ENCODE measurements at places on chromosomes 3 and 15.

DNA sequence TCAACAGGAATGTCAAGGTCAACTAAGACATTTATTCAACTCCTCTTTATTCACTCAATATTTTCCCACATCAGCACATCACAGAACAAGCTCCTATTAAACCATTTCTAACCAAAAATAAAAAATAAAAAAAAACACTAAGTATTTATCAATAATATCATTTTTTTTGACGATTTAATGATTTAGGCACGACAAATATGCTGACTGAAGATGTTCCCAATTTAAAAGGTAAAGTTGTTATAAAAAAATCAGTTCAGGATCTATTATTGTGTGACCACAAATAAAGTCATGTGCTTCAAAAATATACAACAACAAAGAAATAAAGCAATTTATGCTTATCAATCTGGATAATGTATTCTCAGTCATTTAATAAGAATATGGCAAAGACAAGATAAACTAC is 16.2 kb downstream of the DPH6 start:
- DNase-seq, result no peak

DNA sequence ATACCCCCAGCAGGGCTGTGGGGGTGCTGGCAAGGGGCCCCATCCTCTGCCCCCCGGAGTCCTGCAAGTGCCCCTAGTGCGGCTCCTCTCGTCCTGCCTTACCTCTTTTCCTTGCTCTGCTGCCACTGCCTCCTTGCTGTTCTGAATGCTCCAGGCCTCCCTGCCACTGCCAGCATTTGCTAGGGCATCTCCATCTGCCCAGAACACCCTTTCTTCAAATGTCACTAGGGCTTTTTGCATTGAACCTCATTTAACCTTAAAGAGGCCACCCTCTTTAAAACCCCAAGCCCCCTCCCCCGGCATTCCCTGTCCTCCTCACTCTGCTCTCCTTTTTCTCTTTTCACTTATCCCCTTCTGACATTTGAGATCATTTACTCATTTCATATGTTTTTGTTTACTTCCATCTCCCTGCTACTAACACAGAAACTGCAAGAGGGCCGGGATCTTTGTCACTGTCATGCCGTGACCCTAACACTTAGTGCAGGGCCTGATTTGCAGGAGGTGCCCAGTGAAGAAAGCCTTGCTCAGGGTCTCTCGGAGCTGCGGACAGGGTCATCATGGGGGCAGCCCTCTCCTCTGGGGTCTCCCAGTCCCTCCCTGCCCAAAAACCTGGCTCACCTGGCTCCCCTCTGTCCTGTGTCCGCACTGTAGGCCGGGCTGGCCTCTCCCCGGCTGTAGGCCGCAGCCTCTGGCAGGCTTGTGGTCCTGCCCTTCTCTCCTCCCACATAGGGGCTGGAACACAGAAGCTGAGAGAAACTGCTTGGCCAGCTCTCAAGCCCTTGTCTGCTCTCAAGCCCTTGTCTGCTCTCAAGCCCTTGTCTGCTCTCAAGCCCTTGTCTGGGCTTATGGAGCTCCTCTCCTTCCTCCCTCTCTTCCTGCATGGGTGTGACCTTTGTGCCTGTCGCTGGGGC is at the start of gene ACOX2:
TSS of gene ACOX2 (minus strand) at position 690 of the 911 bp plus-strand sequence. CDS start 2,084 bp downstream, outside the sequence.
- no peak for DNase-seq

GRCh38 chr3:179801263-179801662 is 148.4 kb downstream of the USP13 start:
- no peak for DNase-seq

DNA sequence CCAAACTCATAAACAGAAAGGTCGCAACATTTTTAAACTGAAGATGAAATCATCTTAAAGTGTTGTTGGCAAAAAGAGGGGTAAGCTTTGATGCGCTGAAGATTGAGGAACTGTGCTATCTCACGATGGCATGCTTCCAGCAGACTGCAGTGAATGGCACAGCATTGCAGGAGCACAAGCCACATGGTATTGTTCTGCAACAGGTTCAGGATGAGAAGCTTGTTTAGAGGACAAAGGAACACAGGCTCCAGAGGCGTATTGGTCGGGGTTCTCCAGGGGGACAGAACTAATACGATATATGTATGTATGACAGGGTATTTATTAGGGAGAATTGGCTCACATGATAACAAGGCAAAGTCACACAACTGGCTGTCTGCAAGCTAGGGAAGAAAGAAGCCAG is 13.8 kb upstream of the PLD1 start:
- DNase-seq, result no peak

- no peak for DNase-seq
These were observed 587.9 kb downstream of the PDCD6IP start for GRCh38 chr3:34386309-34386708.

GRCh38 chr3:43699864-43700263 is 9.1 kb downstream of the ABHD5 start:
- no peak for DNase-seq

DNA sequence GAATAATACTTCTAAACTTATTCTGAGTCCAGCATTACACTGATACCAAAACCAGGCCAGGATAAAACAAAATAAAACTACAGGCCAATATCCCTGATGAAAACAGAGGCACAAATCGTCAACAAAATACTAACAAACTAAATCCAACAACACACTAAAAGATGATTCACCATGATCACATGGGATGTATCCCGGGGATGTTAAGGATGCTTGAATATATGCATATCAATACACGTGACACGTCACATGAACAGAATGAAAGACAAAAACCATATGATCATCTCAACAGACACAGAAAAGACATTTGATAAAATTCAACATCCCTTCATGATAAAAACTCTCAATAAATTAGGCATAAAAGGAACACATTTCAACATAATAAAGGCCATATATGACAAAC is 91.5 kb downstream of the CSNK1G1 start:
- no peak for DNase-seq

- no peak for DNase-seq
These were observed at the start of gene LOXL1 for GRCh38 chr15:73926219-73927002. LOXL1 (plus strand) TSS chr15:73926462; CDS start chr15:73926784, 322 bp downstream.

- no peak for DNase-seq
These were observed 136.0 kb upstream of the CFAP20DC start for GRCh38 chr3:59185591-59186369.

GRCh38 chr3:41365973-41366372 is 166.7 kb downstream of the CTNNB1 start:
- no peak for DNase-seq

DNA sequence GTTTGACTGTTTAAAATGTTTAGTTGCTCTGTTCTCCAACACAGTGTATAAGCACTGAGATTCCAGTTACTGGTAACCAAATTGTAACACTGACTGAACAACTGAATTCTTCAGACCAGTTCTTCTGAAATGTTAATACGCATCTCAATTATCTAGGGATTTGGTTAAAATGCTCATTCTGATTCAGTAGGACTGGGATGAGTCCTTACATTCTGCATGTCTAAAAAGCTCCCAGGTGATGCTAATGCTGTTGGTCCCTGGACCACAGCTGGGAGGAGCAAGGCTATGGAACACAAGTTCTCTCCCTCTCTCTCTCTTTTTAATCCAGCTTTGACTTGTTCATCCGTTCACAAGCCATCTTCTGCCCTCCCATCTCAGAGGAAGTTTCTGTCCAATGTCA is 380.3 kb downstream of the MAGI1 start:
- no peak for DNase-seq

- no peak for DNase-seq
These were observed 490.9 kb upstream of the ADAMTS9 start for GRCh38 chr3:65178703-65179102.

GRCh38 chr3:175233957-175234940 is 375.1 kb downstream of the NAALADL2 start:
- no peak for DNase-seq

DNA sequence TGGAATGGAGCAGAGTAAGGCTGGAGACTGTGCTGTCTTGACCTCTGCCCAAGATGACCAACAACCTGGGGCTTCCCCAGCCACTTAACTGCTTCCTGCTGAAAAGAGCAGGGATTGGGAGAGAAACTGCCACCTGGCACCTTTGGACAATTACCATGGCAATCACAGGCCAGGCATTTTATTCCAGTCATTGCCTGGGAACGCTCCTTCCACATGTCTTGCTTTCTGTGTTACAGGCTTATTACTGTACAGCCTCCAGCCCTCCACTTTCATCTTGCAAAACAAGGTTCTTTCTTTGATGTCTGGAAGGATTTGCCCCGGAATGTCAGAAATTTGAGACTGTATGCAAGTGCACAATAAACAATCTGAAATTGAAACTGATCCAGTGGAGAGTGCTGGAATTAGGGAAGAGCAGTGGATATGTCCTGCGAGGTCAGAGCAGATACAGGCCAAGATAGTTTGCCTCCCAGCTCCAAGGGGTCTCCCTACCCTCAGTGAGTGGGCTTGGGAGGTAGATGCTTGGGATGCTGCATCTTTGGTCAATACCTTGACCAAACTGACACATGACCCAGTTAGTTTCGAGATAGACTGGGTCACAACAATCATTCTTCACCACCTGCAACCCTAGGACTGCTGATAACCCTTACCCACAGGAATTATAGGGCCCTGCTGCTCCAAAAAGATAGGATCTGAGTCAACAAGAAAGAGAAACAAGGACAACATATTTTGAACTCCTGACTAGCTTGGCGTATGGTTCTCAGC is 2.7 kb downstream of the PPP1R14D start:
- no peak for DNase-seq

GRCh38 chr3:32411442-32411841 is 19.8 kb downstream of the CMTM7 start:
- no peak for DNase-seq

GRCh38 chr15:38028869-38029268 is 94.4 kb downstream of the TMCO5A start:
- no peak for DNase-seq

DNA sequence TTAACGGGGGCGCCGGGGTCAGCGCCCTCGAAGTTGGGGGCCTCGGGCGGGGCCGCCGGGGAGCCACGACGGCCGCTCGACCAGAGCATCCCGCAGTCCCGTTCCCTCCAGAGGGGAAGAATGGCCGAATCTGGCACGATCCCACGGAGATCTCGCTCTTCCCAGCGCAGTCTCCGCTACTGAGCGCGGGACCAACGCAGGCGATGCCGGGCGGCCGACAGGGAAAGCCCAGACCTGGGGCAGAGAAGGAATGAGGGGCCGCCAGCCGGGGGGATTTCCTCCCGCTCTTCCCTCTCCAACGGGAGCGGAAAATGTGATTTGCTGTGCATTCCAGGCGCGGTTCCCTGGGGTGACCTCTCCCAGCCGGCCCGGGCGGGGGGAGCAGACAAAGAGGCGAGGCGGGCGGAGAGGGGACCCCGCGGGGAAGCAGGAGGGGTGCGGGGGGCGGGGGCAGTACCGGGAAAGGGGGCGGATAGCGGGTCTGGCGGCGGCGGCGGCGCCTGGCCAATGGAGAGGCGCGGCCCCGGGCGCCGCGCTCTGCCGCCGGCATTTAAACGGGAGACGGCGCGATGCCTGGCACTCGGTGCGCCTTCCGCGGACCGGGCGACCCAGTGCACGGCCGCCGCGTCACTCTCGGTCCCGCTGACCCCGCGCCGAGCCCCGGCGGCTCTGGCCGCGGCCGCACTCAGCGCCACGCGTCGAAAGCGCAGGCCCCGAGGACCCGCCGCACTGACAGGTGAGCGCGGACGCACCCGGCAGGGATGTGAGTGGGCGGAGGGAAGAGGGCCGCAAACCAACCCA is at the start of gene GREM1:
TSS of gene GREM1 (plus strand) at position 579 of the 801 bp plus-strand sequence. CDS start 12,687 bp downstream, outside the sequence.
- no peak for DNase-seq

DNA sequence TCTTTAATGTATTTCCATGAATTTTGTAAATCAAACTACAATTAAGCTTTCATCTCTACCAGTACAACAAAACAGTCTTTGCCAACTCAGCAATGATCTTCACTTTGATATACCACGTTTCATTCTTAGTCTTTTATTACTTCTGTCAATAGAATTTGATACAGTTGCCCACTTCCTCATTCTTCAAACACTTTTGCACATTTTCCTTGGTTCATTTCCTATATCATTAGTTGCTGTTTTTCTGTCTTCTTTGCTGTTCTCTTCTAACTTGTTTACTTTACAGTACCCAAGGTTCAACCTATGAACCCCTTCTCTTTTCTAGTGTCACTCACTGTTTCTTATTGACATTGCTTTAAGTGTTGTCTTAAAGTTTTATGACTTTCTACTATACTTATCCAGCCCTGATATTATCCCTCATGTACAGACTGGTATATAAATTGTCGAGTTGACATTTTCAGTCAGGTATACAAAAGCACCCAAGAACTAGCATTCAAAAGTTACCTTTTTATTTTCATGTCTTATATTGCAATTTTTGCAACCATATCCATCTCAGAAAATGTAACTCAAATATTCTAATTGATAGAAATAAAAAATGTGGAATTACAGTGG is 903.1 kb downstream of the NSUN3 start:
- no peak for DNase-seq

DNA sequence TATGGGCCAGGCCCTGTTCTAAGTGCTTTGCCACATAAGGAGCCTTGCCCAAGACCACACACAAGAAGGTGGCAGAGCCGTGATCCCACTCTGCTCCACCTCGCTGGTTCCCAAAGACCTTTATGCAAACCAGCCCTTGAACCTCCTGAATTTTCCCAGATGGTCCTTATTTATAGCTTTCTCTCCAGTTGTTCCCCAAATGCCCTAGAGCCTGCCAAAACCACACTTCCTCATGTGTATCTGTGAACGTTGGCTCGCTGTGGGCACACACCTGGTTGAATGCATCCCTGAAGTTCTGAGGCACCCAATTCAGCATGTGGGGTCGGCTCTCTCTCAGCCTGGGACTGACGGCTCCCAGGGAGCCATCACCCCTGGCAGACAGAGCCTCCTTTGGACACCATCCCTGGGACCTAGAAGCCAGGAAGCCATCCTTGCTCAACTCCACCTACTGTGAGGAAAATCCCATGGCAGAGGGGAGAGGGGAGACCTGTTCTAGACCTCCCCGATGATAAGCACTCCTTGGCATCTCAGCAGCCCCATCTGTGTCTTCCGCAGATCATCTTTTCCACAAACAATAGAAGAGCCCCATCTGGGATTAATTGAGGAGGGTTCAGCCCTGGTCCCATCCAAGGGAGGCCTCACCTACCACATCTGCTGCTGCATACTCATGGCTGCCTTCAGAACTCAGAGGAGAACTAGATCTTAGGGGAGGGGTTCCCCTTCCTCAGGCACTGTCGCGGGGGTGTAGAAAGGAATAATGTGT is 42.3 kb upstream of the LIMD1 start:
- DNase-seq, result no peak

DNA sequence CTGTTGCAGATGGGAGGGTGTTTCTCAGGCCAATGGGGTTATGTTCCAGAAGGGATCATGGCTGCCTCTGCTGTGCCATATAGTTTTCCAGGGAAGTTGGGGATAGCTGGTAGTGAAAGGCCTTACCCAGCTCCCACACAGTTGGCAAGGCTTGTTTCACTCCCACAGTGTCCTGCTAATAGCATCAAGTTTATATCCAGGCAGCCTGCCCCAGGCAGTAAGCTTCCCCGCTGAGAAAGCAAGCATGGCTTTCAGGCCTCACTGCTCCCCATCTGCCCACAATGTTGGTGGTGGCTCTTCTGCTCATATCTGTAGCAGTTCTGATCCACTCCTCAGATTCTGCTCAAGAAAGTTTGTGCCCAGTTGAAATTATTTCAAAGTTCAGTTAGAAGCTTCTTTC is 50.9 kb upstream of the DCBLD2 start:
- no peak for DNase-seq

Data from activated CD8-positive, alpha-beta memory T cell treated with anti-CD3 and anti-CD28 coated beads for 4 hours (primary cell).